ENCODE measurements at places on chromosomes 11 and 22.

DNA sequence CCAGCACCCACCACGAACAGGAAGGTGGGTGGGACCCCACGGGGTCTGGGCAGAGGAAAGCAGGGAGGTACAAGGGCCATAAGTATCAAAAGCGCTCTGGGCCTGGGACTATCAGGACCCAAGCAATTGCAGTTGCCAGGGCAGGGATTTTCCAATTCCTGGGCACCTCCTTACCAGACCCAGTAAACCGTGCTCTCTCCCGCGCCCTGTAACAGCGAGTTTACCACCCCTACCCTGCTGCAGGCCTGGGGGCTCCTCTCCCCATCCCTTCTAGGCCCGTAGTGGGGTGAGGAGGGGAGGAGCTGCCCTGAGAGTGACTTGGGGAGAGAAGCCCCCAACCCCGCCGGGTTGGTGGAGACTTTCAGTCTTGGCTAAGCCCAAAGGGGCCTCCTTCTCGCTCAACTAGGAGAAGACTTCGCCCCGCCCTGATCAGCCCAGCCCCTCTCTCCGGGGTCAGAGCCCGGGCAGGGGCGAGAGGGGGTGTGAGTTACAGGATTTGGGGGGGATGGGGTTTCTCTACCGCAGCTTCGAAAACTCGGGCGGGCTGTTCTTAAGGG, 5.4 kb downstream of the PAX6 start:
- no peak for DNase-seq

- no peak for DNase-seq
Observed at GRCh38 chr11:126991596-126991995, 9.0 kb downstream of the KIRREL3 start.

DNA sequence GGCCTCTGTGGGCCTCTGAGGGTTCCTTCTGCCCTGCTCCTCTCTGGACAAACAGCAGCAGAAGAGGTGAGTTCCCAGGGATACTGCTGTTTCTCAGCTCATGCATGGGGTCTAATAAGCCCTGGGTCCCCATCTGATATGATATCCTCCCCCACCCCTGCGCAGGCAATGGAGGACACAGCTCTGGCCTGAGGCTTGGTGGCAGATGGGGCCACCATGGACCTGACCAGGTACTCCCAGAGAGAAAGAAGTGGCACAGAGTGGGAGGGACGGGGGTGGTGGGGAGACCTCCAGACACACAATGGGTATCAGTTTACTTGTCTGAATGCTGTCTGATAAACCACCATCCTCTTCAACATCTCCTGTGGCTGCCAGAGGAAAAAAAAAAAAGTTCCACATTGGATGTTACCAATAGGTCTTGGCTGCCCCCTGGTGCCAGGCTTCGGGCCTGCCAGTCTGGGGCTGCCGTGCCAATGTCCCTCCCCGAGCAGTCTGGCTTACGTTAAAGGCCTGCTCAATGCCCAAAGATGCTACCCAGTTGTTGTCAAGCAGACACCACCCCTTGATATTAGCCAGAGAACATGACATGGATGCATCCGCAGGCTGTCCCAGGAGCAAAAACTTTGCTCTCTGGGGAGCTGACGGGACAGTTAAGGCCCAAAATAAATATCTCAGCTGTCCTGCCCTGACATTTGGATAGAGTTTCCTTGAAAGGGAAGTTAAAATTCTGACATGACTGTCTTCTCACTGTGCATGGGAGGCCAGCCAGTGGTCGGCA, 27.9 kb upstream of the ABCC8 start:
- peak; percentile 73 for DNase-seq

- DNase-seq = no peak
Observed at GRCh38 chr11:69378303-69379141, 84.6 kb downstream of the MYEOV start.

GRCh38 chr11:16028419-16028818, 327.9 kb downstream of the SOX6 start:
- no peak for DNase-seq

GRCh38 chr11:64040684-64041322, 5.1 kb downstream of the FLRT1 start:
- DNase-seq = no peak

GRCh38 chr11:3225159-3225758, 6.6 kb upstream of the MRGPRG start:
- DNase-seq = no peak

GRCh38 chr11:79610678-79611077, 169.8 kb upstream of the TENM4 start:
- no peak for DNase-seq

GRCh38 chr11:83042964-83043711, 28.6 kb downstream of the RAB30 start:
- no peak for DNase-seq

DNA sequence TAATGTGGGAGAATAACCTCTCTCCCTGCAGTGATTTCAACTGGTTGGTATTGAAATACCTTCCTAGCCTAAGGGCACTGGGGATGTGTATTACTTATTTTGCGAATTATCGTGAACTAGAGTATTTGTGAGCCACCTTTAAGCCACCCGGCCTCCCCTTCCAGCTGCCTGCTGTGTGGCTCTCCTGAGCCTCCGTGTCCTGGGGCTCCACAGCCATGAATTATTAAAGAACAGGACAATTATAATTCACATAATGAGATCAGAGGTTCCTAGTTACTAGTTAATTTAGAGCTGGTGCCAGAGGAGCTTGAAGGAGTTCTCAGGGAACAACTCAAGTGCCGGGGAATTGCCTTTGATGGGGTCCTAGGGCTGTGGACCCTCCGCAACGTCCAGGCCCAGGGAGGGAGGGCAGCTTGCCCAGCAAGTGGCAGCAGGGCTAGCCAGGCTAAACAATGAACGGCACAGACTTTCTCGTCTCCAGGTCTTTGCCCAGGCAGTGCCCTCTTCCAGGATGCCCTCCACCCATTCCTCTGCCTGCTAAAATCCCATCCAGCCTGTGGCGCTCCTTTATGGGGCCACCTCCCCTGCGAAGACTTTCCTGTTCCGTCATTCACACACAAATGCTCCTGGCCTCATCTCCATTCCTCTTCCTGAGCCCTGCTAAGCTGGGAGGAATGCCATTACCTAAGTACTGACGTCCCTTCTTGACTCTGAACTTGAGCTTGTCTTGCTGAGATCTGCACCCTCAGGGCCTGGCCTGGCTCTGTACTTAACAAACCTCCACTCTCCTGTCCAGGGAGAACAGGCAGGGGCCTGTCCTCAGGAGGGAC, 91.5 kb downstream of the RTL6 start:
- peak; percentile 77 for DNase-seq

GRCh38 chr11:11279956-11280689, 72.9 kb downstream of the CSNK2A3 start:
- DNase-seq = peak; percentile 14

- peak; percentile 88 for DNase-seq
Observed at GRCh38 chr22:40512426-40513136, 123.9 kb downstream of the MRTFA start.

DNA sequence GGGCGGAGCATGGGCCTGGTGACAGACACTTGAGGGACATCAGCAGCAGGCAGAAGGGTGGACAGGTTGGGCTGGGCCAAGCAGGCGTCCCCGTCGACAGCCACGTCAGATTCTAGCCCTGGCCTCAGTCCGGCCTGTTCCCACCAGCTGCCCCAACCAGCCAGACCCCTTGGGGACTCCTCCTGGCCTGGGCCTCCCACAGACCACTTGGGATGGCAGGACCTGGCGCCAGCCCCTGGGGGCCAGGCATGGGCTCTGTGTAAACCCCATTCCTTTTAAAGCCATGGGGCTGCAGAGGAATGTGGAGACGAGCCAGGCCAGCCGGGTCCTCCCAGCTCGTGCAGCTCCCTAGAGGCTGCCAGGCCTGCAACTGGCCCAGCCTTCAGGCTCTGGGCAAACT, 4.7 kb upstream of the SUSD2 start:
- peak; percentile 69 for DNase-seq

DNA sequence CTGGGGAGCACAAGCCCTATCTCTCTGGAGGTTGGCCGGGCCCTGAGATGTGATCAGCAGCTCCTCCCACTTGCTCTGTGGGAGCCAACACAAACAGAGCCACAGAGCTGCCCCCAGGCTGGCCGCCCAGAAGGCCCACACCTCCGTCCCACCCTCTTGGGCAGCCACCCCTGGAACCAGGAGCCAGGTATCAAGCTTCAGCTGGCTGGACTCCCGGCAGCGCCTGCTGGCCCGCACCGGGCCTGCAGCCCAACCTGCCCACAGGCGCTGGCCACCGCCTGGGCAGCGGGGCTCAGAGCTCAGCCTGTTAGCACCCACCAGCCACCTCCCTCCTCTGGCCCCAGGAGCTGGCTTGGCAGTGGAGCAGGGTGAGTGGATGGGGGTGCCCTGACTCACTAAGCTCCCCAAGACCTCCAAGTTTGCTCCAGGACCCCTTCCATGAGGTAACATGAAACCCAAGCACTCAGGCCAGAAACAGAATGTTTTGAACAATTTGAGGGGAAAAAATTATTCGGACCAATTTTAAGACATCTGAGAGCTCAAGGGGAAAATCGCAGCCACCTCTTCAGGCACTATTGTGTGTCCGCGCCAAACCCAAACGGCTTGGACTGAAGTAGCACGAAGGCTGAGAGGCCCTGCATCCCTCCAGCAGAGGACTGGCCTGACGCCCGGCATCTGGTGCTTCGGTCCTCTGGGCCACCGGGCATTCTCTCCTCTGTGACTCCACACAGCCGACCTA, 450.8 kb downstream of the SOX6 start:
- no peak for DNase-seq

DNA sequence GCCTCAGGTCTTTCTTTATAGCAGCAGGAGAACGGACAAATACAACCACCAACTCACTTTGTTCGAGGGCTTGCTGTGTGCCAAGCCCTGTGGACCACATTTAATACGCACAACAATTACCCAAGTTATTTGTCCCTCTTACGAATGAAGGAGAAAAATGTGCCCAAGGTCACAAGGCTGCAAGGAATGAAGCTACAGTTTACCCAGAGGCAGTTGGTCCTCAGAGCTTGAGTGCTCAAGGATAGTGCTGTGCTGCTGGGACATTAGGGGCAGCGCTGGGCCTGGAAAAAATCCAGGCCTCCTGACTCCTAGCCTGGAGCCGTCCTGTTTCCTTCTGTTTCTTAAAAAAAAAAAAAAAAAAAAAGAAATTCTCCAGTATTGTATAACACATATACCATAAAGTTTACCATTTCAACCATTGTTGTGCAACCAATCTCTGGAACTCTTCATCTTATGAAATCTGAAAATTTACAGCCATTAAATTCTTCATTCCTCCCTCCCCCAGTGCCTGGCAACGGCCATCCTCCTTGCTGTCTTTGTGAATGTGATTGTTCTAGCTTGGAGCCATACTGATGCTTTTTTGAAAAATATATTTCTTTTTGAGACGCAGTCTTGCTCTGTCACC, 1.0 kb upstream of the C11orf86 start:
- DNase-seq = peak; percentile 43

DNA sequence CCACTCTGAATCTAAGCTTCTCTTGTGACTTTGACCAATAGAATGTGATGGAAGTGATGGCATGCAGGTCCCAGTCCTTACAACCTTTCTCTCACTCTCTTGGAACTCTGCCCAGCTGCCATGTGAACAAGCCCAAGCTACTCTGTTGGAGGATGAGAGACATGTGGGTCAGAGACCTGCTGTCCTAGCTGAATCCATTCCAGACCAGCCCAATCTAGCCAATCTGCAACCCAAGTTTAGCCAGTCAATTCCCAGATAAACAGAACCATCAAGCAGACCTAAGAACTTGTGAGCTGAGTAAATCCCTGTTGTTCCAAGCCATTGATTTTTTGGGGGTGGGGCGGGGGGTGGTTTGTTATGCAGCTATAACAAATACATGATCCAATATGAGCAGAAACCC, 69.2 kb upstream of the GRK3 start:
- no peak for DNase-seq

DNA sequence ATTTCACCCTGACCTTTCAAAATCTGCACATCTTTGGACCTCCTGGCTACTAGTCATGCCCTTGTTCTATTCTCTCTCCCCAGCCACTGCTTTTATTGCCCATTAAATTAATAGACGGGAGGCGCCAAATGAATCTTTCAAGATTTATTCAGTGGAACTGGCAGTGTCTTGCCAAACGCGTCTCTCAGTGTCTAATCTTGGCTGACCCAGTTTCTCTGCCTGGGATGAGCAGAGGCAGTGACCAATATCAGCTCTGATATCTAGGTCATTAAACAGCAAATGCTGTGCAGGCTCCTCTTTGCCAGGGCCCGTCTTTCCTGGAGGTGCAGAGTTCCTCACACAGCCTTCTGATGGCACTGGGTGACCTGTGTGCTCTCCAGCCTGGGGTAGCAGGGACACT, 74.0 kb downstream of the TRAF6 start:
- DNase-seq = no peak

GRCh38 chr11:134528453-134528852, 116.4 kb upstream of the B3GAT1 start:
- no peak for DNase-seq

- no peak for DNase-seq
Observed at GRCh38 chr22:29917052-29917902, 34.3 kb downstream of the MTMR3 start.

DNA sequence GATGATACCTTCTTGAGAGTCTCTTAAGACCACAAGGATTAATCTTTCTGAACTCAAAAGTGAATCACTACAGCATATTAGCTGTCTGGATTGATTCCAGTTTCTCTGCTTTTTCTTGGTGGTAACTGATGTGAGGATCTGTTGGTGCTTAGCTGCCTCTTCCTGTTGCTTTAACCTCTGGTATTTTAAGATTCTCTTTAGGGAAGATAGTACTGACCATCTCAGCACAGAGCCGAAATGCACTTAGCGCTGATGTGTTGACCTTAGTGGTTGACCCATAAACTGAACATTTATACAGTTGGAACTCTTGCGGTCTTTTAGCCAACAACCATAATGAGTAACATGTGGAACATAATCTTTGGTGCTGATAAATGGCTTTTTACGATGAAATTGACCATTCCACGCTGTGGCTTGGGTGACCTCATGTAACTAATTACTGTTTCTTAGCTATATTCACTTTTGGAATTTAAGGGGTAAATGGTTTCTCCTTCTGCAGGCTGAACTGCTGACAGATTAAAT, 33.7 kb downstream of the APLP2 start:
- peak; percentile 89 for DNase-seq

DNA sequence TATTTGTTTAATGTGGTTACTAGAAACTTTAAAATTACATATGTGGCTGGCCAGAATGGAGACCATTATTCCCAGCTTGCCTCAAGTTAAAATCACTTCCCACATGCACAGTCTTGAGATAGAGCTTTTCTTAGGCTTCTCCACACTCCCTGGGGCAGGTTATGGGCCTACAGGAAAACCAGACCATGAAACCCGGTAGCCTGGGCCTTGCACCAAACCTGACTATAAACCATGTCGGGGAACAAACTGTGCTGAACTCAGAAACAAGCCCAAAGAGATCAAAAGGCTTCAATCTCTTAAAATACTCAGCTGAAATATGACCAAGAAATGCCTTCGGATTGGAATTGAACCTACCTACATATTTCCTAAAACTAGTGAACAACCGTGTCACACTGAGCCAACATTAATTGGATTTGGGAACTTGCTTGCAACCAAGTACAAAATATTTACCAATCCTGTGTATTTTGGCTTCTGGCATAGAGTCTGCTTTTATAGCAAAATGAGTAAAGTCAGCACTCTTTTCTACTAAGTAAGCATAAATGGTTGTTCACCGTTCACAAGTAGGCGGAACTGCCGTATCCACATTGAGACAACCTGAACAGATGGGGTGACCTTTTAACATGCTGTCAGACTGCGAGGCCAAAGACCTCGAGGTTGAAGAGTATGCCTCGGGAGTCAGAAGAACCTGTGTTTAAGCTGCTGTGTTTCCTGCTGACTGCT, 199.5 kb downstream of the FAM76B start:
- DNase-seq = no peak
